Esophagus squamous epithelium (tissue), 5 donors: ENCODE measurements at places on chromosomes 1 and 21.

- DNase-seq = no peak
These were observed 150.8 kb downstream of the VPS13D start for GRCh38 chr1:12380326-12381249.

GRCh38 chr1:186849271-186849671, 20.5 kb downstream of the PLA2G4A start:
- DNase-seq = no peak

GRCh38 chr21:45508607-45509565, 33.4 kb downstream of the SLC19A1 start:
- DNase-seq = no peak

DNA sequence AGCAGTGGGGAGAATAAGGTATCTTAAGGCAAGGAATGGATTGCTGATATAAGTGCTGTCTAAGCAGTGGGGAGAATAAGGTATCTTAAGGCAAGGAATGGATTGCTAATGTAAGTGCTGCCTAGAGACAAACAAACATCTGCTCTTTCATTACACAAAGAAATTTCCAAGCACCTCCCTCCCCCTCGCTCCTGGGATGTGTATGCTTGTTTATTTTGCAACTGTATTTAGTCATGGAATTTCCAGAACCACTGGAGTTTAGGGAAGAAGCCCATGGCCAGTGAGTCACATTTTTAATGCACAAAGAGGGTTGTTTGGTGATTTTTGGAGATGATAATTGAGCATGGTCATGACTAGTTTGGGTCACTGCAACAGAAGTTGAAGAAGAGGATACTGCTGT, 21.5 kb downstream of the PDPN start:
- DNase-seq = no peak

DNA sequence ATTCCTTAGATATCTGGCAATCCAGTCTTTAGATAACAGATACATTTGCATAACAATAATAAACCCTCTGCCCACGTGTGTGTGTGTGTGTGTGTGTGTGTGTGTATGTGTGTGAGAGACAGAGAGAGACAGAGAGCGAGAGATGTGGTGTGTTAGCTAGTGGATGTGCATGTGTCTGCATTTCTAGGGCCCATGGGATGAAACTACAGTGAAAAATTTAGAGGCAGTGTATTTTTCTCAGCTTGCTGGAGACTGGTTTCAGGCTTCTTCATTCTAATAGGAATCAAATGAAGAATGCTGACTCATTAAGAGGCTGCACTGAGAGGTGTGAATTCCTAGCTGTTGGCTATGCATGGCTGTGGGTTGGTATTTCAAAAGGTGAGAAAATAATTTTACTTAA, 303.2 kb downstream of the LMX1A start:
- no peak for DNase-seq

DNA sequence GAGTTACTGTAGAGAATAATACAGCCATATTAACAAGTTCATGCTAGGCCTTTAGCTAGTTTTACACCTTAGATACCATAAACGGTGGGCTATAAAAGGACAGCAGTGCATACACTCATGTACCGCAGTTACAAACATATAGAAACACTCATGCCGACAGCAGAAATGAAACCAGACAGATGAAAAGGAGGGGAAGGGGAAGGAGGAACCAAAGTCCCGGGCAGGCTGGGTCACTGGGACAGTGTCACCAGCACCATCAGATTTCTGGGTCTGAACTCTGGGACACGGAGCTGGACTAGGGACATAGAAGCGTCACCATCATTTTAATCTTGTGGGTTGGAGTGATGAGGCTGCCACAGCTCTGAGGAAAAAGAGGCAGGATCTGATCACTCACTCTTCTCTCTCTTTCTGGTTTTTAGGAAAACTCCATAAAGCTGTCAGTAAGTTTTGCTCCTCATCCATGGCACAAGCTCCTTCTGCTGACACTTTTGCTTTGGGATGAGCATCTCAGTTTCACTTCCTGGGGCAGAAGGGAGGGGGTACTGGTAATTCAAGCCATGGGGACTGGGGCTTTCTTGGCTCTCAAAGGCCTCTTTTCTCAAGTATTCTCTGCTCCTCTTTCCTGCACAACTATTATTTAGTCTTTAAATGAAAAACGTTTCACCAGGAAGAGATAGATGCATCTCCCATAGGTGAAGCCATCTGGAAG, 7.8 kb upstream of the ZNF691 start:
- DNase-seq = no peak
